ENCODE measurements at places on chromosomes 6 and 20.

DNA sequence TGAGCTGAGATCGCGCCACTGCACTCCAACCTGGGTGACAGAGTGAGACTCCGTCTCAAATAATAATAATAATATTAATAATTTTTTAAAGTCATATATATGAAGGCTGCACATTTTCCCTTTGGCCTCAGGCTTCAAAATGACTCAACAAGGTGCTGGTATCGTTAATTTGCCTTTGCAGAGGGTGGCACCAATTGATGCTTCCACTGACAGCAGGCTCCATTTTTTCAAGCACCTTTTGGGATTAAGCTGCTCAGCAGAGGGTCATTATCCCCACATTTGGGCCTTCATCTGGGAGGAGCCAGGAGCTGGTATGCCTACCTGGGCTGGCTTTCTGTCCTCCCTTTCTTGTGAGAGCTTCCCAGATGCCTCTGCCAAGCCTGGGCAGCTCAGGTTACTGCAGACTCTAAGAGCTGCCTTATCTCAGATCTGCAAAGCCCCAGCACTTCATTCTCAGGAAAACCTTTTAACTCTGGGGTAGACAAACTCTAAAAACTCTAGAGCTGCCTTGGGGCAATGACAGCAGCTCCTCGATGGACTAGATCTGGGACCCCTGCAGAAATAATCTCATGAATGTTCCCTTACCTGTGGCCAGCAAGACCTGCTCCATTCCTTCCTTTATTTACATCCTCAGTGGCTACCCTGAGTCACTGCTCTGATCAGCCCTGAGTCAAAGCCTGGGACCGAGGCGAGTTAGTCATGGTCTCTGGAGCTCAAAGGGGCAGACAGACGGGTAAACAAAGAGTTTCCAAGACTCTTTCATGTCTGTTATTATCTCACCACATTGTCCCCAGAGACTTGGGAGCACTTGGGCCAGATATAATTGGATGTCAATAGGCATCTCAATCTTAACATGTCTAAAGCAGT, 80.0 kb upstream of the EYA2 start:
- DNase-seq = no peak

DNA sequence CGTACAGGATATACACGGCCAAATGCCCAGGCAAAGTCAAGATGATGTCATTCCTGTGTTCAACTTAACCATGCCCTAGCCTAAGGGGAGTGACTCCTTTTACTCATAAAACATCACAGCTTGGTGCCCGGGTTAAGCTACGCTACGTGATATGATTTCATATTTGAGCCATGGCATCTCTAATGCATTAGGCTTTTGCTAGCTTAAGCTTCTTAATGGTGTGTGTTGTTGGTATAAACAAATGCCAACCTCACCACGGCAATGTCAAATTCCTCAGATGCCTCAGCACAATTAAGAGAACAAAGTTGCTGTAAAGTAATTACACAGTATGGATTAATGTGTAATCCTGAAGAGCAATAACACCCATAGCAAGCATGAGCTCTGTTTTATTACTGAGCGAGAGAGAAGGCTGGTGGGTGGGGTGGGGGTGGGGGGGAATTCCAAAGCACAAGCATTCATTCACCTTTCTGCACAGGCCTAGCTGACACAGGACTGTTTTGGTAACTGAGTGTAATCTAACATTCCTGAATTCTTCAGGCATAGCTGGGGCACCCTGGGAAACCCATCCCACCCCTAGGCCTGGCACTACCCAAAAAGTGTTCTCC, 44.7 kb upstream of the CNKSR3 start:
- DNase-seq = no peak

GRCh38 chr6:111347589-111347988, 135.4 kb downstream of the REV3L start:
- DNase-seq = no peak

DNA sequence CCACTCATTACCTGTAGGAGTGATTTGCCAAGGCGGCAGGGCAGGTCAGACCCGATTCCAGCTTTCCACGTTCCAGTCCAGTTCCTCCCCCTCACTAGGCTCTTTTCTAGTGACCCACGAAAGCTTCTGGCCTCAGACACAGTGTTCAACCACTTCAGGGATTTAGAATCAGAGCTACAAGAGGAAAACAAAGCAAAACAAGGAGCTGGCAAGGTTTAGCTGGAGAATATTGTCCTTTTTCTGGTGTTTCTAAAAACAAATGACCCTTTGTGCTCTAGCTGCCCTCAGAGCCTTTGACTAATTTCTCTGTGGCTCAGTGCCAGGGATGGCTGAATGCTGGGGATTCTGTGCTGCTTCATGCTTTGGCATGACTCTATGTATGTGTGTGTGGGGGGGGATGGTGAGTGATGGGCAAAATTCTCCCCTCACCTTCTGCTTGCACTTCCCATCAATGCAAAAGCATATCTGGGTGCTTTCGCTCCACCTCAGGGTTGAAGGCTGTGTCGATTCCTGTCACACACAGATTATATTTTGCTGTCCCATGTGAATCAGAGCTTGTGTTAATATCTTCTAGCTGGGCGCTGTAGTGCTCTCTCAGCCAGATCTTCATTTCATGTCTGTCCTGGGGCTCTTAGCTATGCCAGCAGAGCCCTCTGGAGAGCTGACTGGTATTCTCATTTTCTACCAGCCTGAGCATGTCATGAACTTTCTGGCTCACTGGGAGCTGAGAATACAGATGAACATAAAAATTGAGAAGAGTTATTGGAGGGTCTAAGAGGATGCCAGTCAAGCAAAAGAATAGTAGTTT, 19.3 kb upstream of the NEDD9 start:
- DNase-seq = no peak

DNA sequence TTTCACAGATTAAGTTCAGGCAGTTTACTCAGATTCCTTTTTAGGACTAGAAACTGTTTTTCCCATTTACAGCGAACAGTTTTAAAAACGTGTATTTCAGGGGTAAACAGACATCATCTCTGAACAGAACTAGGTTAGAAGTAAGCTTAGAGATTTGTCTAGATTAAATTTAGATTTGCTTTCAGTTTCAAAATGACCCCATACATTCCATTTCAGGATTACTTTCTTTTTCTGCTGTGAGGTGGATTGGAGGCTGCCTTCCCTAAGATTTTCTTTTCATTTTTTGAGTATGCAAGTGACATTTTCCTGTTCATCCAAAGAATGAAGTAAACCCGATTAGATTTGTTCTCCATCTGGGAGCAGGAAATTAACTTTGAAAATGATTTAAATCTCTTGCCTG, 747.2 kb downstream of the KHDRBS2 start:
- DNase-seq = no peak

DNA sequence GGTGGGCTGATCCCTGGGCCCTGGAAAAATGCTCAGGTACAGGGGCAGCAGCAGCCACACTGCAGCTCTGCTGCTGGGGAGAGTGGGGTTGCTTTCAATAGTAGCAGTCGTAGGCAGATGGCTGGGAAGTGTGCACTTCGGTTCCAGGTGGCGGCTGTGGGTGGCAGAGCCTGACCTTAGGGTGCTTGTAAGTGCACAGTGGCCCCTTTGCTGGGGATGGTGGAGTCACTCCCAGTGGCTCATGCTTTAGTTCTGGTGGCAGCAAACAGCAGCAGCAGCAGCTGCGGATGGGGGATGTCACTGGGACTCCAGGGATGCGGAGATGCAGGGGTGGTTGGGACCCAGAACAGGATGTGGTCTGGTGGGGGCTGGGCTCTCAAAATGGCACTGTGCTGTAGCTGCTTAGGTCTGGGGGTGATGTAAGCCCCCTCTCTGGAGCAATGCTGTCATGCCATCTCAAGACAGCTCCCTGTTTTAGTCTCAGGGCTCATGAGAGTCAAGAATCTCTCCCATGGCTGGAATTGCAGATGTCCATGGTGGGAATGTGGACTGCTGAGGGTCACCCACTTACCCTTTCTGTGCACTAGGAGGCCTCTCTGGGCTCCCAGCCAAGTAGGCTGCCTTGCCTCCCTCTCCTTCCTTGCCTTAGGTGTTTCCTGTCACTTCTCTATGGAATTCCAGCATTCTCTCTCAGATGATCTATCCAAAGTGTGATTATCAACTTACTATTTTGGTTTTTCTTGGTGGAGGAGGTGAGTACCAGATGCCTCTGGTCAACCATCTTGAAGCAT, 146.7 kb upstream of the SLC22A23 start:
- no peak for DNase-seq

GRCh38 chr6:45613656-45614055, 235.9 kb upstream of the SUPT3H start:
- DNase-seq = no peak

- no peak for DNase-seq
Observed at GRCh38 chr6:30349421-30350177, 4.6 kb downstream of the RPP21 start.

GRCh38 chr20:10603378-10603777, 70.4 kb downstream of the JAG1 start:
- no peak for DNase-seq

DNA sequence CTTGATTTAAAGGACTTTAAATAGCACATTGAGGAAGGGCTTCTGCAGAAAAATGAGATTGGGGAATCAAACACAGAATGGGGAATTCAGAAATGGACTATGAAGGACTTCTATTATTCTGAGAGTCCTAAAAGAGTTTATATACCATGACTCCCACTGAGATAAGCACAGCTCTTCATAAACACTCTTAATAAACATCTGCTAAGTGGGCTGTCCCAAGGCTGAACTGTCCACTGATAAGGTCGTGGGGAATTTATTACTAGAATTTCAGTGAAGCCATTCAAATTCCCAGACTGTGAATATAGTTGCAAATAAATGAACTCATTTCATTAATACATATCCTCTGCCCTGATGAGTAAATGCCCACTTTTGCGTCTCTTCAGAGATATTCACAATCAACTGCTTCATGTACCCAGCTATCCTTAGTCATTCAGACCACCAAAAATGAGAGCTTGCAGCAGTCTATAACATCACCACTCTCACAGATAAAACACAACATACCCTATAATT, 468.2 kb upstream of the RUNX2 start:
- no peak for DNase-seq

DNA sequence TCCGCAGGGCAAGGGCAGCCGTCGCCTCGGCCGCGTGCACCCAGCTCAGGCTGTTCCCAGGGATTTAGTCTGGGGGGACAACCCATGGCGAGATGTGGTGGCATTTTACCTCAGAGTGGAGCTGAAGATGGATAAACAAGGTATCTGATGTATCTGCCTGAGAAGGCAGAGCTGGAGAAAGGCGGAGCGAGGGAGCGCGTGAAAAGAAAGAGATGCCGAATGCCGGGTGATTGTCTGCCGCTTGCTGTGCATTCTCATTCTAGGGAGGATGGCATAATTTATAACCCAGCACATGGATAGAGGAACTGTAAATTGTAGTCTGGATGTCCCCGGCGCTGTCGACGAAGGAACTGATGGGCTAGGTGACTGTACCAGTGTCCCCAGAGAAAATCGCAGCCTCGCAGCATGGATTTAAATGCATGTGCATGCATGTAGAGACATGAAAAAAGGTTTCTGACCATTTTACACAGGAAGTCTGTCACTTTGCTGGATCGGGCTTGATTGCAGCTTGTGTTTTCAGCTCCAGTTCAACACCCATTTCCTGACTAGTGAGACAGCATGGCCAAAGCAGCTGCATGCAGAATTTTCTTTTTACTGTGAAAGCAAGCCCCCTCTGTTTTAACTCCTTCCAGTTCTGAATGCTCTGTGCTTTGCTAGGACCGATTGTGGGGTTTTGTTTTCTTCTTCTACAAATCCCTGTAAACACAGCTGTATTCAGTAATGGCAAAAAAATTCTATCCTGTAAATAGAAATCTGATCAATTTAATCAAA, 149.7 kb downstream of the PRL start:
- no peak for DNase-seq

DNA sequence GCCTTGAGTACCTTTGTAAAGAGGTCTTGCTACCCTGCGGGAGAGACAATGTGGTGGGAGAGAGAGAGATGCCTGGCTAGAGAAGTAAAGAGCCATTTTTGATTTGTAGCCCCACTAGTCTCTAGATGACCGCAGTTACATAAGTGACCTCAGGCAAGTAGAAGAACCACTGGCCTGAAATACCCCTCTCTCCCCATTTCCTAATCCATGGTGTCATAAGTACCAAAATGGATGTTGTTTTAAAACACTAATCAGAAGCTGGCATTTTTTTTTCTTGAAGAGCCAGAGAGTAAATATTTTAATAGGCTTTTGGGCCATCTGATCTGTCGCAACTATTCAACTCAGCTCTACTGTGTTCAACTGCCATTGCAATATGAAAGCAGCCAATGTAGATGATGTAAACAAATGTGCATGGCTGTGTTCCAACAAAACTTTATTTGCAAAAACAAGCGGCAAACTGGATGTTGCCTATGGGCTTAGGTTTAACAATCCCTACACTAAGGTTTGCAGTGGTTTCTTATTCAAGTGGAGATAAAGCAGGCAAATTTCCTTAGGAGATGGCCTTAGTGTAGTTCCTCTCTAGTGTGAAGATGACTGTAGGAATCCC, 36.5 kb downstream of the RARS2 start:
- no peak for DNase-seq

DNA sequence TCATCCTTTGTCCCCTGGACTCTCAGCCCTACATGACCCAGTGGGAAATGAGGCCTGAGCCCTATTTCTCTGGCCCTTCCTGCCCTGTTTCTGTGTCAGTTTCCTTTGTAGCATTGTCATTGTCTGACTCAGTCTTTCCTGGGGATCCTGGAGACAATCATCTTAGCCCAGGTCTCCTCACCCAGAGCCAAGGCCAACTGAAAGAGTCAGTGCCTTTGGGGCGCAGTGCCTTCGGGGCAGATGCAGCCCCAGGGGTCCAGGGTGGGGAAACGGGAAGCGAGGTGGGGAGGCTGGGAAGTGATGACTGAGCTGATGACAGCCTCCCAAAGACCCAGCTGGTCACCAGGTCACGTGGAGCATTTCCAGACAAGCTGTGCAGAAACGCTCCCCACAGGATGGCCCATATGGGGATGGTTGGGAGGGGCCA, 93.3 kb upstream of the SULF2 start:
- no peak for DNase-seq

- no peak for DNase-seq
Observed at GRCh38 chr6:132919045-132919860, 104.9 kb downstream of the RPS12 start.

GRCh38 chr6:151128763-151129370, 110.9 kb upstream of the AKAP12 start:
- no peak for DNase-seq

DNA sequence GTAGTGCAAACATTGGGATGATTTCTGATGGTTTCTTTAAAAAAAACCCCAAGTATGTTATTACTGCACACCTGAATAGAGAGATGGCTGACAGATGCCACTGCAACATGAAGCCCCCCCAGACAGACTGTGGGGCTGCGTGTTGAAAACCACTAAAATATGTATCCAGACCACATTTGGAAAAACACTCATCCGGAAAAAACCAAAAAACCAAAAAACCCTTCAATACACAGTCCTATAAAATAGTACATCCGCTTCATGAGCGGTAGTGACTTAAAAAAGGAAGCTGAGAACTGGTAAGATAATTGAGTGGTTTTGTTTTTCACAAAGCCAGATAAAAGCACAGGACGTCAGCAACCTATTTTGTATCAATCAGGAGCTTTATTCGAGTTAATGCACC, 47.1 kb upstream of the EDN3 start:
- DNase-seq = no peak
